NCI-H1930 (cell line): ENCODE measurements at places on chromosomes 3 and 15.

GRCh38 chr15:70409388-70409787 is 311.7 kb upstream of the TLE3 start:
- no peak for DNase-seq

DNA sequence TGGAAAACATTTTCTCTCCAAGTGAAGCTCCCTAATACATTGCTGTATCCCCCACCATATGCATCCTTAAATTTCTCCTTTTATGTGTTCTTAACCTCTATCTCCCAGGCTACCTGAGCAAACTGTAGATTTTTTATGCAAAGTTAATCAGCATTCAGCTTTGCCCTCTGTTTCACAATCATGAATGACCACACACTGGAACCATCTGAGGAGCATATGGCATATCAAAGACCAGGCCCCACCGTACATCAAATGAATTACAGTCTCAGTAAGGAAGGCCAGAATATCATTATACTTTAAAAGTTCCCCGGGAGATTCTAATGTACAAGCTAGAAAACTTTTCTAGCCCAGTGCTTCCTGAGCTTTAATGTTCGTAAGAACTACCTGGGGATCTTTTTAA is 115.5 kb upstream of the NECTIN3 start:
- DNase-seq, result no peak

GRCh38 chr15:33960549-33960935 is 7.8 kb upstream of the CHRM5 start:
- DNase-seq, result no peak

DNA sequence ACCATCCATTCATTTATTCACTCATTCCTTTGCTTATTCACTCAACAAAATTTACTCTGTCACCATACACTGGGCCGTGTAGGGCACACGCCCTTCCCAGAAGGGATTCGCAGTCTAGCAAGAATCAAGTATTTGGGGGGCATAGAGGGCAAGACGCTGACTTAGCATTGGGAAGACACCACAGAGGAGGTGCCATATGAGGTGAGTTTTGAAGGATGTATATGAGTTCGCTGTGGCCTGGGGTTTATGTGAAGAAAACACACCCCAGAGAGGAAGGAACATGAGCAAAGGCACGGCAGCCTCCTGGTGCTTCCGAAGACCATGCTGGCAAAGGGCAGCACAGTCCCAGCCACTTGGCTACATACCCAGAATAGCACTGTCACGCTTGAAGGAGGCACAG is 23.1 kb upstream of the IQSEC1 start:
- no peak for DNase-seq

DNA sequence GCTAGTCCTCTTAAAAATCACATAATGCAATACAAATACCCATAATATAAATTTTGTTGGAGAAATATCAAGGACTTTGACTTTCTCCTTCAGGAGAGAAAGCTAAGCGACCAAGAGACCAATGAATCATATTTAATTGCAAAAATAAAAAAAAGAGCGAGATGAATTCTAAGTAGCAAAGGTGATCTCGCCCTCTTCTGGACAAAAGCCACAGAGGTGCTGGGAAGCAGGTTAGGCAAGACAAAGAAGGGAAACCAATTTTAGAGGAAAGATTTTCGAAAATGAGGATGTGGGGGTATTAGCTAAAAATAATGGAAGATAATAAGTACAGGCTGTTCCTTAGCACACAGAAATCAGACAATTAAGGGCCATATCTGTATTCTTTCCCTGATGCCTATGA is 111.4 kb upstream of the PLAAT1 start:
- no peak for DNase-seq

- DNase-seq, result peak; percentile 5
These were observed 52.8 kb downstream of the RGMA start for GRCh38 chr15:93035953-93036810.

DNA sequence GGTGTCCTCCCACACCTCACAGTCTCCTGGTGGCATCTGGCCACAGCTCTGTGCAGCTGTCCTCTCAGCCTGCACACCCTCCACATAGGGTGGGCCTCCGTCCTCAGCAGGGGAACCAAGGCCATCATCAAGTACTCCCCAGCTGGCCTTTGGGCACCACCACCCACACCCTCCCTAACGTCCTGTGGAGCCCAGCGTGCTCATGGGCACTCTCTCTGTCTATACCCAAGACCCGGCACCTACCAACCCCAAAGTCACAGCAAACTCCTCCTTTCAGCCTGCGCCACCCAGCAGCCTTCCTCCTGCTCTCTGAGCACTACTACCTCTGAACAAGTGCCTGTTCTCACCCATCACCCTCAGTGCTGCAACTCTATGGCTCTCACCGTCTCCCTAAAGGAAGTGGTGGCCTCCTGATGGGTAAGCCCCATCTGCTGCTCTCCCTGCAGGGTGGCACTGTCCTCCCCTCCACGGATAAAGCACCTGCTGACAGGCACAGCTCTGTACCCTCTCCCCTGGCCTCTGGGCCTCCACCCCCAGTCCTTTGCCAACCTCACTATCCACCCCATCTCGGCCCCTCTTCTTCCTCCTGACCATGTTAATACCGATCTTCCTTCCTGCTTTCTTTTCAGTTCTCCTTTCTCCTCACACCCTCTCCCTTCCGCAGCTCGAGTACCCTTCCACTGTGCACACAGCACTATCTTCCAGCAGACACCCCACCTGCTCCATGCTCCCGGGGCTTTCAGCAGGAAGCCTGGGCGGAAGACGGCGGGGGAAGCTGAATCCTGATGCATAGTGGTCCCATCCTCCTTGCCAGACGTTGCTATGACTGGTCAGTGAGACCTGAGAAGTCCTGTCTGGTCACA is 31.5 kb downstream of the SLC41A3 start:
- no peak for DNase-seq

- no peak for DNase-seq
These were observed 311.3 kb downstream of the SLC9A9 start for GRCh38 chr3:143536817-143537535.

GRCh38 chr15:83110381-83110780 is 2.9 kb downstream of the TM6SF1 start:
- no peak for DNase-seq

- no peak for DNase-seq
These were observed 39.7 kb downstream of the LRTM1 start for GRCh38 chr3:54888162-54888561.

- no peak for DNase-seq
These were observed 44.6 kb downstream of the TFG start for GRCh38 chr3:100753846-100754245.

DNA sequence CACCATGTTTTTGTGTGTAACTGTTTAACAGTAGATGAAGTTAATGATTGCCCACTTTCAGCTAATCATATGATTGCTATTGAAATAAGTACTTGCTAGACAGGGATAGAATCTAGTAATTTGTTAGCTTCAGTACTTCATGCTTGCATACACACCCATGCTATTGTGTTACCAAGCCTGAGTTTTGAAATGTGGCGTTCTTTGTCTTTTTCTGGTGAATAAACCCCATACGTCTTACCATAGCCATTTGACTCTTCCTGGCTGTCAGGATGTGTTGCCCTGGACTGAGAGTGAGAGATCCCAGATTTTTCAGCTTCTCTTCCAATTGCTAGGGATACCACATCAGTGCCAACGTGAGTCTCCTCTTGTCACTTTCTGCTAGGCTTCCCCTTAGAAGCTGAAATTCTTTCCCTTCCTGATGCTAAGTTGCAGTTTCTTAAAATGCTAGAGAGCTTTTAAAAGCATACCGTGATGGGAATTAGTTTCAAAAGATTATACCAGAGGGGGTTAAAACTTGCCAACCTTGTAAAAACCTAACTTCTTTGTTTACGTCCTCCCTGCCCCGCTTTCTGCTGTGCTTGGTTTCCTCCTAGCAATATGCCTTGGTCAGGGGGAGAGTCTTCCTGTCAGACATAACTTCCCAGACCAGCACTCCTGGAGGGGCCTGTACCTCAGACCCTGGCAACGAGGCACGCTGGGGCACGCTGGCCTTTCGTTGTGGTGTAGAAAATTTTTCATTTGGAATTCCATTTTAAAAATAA is 62.9 kb upstream of the ULK4 start:
- DNase-seq, result no peak

DNA sequence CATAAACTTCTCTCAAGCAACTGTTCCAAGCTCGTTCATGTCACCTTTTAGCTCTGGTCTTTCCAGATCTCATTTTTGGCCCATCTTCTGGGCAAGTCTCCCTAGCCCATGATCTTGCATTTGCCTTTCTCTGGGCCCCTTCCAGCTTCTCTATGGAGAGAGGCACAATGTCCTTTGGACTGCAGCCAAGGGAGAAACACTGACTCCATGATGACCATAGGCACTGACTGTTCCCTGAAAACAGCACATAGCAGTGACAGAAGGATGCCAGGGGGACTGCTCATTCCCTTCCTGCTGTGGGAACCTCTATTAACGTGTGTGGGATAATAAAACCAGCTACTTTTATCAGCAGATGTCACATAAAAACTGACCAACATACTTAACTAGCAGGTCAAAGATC is 60.3 kb downstream of the STRIT1 start:
- DNase-seq, result no peak

GRCh38 chr15:94230431-94230882 is 904 bp upstream of the MCTP2 start:
- no peak for DNase-seq

DNA sequence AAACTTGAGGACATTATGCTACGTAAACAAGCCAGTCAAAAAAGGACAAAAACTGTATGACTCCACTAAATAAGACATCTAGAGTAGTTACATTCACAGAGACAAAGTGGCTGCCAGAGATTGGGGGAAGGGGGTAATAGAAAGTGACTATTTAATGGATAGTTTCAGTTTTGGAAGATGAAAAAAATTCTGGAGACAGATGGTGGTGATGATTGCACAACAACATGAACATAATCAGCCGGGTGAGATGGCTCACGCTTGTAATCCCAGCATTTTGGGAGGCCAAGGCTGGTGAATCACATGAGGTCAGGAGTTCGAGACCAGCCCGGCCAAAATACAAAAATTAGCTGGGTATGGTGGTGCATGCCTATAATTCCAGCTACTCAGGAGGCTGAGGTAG is 40.6 kb downstream of the DPP8 start:
- DNase-seq, result no peak

- DNase-seq, result no peak
These were observed 2.2 kb upstream of the CX3CR1 start for GRCh38 chr3:39282057-39282456.

GRCh38 chr3:127483902-127484591 is 106.5 kb downstream of the TPRA1 start:
- DNase-seq, result no peak

GRCh38 chr3:167835953-167836352 is 100.4 kb downstream of the SERPINI1 start:
- DNase-seq, result no peak

DNA sequence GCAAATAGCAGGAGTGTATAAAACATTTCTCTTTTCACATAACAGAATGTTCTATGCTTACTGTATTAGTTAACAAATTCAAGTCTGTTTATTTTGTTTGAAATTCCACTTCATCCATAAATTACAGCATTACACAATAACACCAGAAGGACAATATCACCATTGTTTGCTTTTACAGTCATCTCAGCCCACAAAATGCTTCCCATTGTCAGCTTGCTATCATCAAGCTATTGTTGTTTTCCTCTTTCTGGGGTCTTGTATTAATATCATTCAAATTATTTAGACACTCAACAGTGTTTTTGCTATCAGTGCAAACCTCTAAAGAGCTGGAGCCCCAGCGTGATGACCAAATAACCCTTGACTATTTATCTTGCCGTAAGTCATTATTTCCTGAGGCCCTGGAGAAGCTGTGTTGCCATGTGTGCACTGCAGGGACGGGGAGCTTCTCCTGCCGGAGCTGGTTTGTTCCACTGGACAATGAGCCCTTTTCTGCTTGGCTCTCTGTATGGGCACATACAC is 1.1 kb downstream of the SAMMSON start:
- peak; percentile 61 for DNase-seq

GRCh38 chr3:15117011-15117410 is 18.1 kb upstream of the RBSN start:
- no peak for DNase-seq

DNA sequence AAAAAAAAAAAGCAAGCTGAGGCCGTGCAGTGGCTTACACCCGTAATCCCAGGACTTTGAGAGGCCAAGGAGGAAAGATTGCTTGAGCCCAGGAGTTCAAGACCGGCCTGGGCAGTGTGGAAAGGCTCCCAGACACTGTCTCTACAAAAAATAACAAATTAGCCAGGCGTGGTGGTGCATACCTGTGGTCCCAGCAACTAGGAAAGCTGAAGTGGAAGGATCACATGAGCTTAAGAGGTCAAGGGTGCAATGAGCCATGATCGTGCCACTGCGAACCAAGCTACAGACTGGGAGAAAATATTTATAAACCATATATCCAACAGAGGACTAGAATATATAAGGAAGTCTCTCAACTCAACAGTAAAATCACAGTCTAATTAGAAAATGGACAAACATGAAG is 10.0 kb downstream of the KLHDC8B start:
- no peak for DNase-seq

- DNase-seq, result no peak
These were observed 7.7 kb upstream of the OSBPL11 start for GRCh38 chr3:125602752-125603649.

DNA sequence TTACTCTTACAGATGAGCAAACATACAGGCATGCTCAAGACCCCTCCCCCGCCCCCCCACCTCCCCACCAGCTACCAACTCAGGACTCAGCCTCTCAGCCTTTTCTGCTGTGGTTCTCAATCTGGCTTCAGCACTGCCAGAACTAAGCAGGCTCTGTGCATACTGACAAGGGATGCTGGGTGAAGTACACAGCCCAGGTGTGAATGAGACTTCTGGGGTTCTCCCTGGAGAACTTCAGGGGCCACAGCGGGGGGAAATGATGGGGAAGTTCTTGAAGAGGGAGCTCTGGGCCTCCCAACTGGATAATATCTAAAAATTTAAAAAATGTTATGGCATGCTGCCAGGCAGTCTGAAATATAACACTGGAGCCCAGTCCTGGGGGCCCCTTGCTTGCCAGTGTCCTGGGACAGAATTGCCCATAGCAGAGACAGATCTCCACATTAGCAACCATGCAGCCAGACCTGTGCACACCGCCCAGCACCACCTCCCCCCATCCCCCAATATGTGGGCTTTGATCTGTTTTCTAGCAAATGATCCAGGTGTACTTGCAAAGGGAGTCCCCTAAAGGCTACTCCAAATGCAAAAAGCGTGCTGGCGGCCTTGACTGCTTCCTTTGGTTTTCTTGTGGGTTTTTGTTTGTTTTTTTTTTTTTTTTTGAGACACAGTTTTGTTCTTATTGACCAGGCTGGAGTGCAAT is 41.4 kb downstream of the PGPEP1L start:
- no peak for DNase-seq

DNA sequence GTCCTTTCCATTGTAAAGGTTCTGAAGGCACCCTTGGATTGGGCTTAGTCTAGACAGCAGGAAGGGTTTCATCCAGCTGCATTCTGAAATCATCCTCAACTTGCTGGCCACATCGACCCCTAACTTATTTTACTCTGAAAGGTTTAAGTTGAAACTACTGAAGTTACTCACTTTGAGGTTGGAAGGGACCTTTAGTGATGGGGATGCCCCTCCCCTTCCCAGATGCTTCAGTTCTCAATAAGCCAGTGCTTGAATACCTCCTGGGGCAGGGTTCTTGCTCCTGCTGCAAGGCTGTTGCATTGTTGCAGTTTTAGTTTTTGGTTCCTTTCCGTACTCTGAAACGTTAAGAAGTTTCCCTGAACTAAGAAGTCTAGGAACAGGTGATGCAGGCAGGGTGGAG is 26.4 kb downstream of the FGD5 start:
- no peak for DNase-seq

GRCh38 chr3:49199239-49199899 is 28.0 kb downstream of the KLHDC8B start:
- DNase-seq, result no peak

GRCh38 chr15:93088200-93088980 is 621 bp downstream of the RGMA start:
- DNase-seq, result no peak

GRCh38 chr3:102791641-102792589 is 357.1 kb downstream of the ZPLD1 start:
- DNase-seq, result no peak
